ENCODE measurements at places on chromosomes 4 and X.

DNA sequence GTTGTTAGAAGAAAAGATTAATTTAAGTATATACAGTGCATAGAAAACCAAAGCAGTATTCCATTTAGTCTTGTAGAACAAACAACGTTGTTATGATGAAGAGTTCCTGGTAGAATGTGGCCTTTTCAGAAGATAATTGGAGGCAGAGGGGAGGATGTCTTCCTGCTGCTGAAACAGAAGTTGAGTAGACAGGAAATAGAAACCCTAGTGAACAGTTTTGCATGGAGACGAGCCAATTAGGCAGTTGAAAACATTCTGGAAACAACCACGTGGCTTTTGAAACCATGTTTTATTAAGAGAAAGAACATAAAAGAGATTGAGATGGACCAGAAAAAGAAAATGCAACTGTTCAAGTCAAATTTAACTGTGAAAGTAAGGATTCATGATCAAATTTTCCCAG is 325.2 kb downstream of the CAMK2D start:
- DNase-seq = no peak

DNA sequence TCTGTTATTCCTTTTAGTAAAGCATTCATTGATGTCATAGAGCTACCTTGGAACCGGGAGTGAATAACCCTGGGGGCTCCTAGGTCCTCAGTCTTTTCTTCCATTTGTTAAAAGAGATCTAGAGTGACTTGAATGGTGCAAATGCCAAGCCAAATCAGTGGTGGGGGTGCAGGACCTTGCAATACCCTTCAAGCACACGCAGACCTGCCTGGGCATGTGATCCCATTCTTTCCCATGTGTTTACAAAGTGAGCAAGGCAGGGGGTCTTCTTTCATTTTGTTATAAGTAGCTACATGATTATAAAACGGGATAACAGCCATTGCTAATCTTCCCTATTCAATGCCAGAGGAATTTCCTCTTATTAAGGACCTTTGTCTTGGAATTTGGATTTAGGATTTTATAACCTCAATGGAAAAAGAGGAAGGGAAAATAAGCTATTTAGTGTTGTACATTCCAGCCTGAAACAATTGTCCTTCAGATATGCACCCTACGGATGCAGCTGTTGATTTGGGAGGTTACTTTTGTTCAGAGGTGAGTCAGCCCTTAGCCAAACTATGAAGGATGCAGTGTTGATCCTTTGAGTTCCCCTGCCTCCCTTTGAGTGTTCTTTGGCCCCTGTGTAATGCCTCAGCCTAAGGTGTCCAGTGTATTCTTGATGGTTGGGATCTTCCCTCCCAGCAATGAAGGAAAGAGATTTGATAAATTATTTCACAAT is 623.8 kb upstream of the HTR2C start:
- no peak for DNase-seq

GRCh38 chr4:128517096-128517738 is 229.6 kb upstream of the PGRMC2 start:
- DNase-seq = no peak

GRCh38 chr4:70885174-70885573 is 17.0 kb upstream of the MOB1B start:
- no peak for DNase-seq

- DNase-seq = no peak
These were observed 39.0 kb downstream of the CCDC158 start for GRCh38 chr4:76381986-76382385.

DNA sequence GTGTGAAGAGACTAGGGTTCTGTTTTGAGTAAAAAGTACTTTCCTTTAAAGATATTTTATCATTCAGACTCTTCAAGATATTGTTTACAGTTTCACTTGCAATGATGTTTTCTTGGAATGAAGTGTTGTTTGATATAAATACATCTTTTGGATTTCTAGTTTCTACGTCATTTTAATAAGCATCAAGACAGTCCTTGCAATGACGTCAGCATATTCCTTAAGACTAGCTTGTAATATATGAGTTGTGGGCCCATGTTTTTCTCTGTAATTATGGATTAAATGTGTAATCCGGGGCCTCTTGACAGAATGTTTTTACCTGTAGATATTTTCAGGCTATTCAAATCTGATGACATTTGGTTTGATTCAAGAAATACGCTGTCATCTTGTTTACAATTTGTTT is 66.1 kb downstream of the RBMX2 start:
- no peak for DNase-seq

- DNase-seq = no peak
These were observed 161.9 kb downstream of the ZNF518B start for GRCh38 chr4:10295301-10295700.

GRCh38 chr4:83285055-83285407 is 433 bp upstream of the COQ2 start:
- DNase-seq = no peak

GRCh38 chr4:151888367-151888866 is 127.6 kb upstream of the GATB start:
- peak; percentile 19 for DNase-seq

- DNase-seq = no peak
These were observed 28.8 kb downstream of the CCNI start for GRCh38 chr4:77047037-77047436.

DNA sequence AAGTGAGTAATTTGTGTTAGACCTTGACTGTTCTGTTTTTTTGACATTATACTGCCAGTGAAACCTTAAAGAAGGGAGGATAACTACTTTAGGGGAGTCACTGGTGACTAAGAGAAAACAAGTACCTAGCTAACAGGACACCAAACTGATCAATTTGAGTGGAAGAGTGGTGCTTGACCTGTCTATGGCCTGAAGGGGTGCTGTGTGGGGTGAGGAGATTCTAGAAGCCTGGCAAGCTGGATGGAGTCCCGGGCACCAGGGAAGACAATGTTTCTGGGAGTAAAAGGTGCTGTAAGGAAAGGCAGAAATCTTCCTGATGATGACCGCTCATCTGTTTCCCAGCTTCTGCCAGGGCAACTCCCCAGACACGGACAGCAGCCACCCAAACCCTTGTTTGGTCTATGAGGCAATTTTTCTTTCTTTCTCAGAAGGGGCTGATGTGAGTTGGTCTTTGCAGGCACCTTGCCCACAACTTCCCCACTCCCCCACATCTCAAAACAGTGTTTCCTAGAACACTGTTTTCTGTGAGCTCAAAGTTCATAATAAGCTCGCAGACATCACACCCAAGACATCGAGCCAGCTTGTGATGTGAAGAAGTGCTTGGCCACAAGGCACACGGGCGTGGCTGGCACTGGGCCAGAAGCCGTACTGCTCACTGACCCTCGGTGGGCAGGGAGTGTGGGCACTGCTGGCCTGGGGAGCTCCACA is 4.6 kb downstream of the TXK start:
- peak; percentile 65 for DNase-seq

- DNase-seq = no peak
These were observed 282.2 kb upstream of the SLIT2 start for GRCh38 chr4:19969492-19969891.

DNA sequence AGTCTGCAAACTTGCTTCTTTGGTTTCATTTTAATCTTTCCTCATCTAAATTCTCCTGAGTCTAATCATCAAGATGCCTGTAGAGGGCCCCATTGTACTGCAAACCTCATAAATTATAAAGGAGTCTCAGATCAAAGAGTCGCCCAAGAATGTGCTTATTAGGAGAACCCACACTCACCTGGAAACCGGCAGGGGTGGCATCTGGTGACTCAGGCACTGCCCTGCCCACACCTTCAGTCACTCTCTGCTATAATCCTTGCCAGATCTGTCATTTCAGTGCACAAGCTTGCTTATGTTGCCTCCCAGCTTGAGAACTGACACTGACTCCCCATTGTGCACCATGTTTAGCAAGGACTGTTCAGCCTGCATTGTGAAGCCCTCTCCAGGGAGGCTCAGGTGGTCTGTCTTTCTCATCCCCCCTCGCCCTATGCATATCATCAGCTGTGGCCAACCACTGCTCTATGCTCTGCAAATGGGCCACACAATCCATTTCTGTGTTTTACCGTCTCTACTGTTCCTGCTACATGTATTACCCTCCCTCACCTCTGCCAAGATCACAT is 12.4 kb downstream of the EPGN start:
- DNase-seq = peak; percentile 37

GRCh38 chr4:174334628-174335027 is 50.9 kb downstream of the CEP44 start:
- no peak for DNase-seq

DNA sequence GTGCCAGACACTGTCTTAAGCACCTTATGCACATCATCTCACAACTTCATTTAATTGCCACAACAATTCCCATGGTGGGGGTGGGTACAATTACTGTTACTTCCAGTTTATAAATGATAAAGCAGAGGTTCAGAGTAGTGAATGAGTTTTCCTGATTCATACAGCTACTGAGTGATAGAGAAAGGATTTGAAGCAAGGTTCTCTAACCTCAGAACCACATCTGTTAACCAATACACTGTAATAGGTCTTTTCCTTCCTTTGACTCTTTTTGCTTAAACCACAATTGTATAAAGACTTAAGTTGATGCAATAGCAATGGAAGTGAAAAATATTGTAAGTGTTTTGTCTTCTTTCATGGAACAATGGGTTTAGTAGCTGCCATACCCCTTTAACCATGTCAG is 43.5 kb upstream of the PAK3 start:
- no peak for DNase-seq

DNA sequence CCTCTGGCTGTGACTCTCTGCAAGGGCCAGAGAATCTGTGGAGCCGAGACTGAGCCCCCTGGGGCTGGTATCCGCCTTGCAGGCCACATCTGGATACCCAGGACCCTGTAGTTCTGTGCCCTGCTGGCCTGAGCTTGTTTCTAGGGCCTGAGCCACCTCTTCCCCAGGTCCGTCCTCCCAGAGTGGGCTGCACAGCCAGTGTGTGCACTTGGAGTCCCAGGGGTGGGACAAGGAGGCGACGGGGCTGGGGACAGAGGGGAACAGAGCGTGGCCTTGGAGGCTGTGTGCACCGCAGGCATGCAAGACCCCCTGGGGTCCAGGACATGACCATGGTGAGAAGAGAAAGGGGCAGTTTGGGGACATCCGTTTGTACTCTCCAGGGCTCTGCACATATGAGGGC is 105.5 kb downstream of the SORCS2 start:
- DNase-seq = no peak

- no peak for DNase-seq
These were observed 15.6 kb downstream of the PJA1 start for GRCh38 chrX:69149466-69150280.

DNA sequence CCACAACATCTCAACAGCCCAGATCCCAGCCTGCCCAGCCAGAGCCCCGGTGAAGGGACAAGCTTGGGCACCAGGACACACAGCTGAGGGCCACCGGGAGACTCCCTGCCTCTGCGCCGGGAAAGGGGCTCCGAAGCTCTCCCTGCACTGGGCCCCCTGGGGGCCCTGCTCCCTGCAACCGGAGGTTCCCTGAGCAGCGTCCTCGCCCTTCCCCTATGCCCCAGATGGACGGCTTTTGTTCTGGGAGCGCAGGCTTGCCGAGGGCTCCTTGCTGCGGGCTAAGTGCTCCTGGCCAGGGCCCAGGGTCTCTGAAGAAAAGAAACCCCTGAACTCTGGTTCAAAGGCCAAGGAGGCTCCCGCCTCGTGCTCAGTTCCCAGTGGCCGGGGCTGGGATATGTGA is 899 bp upstream of the ZFP92 start:
- DNase-seq = no peak

DNA sequence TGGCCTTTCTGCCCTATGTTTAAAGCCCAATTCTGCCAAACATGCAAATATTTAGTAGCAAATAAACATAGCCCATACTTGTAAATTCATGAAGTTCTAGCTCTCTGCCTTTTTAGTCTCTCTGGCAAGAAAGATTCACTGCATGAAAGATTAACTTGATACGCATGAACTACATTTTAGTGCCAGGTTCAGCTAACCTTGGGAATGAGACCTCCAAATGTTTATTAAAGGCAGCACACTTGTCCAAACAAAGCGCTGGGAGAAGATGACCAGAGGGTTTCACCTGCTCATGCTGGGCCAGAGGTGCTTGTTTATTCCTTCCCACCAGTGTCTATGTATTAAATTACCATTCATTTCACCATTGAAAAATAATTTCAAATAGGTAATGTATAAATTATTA is 44.5 kb upstream of the IL1RAPL1 start:
- no peak for DNase-seq

DNA sequence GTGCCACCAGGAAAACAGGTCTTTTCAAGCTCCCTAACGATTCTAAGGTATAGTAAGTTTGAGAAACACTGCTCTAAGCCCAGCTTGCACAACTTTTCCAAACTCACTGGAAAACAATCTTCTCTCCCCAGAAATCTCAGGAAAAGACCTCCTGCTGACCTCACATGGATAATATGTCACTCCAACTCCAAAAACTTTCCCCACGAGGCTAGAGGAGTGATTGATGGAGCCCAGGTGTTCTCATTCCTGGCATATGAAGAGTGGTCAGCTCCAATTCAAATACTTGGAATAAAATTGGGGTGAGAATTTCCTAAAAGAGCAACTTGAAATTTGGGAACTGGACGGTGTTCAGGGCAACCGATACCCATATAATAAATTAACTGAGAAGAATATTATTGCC is 299.9 kb downstream of the PPP4R3C start:
- no peak for DNase-seq

DNA sequence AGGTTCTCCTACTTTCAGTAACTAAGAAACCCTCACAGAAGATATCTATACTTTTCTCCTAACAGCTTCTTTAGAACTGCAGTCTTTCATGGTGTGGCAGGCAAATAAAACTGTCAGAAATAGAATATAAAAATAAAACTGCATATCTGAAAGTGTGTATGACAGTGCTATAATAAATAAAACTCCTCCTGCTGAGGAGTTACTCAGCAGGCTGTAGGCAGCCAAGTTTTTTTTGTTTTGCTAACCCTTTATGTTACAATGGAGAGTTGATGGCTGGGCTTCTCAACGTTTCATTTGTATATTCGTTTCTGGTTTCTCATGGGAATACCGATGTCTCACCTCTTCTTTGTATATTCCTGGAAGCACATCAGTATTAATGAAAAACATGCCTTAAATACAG is 18.2 kb upstream of the UGT2B10 start:
- DNase-seq = no peak

GRCh38 chr4:3679071-3679825 is 86.9 kb upstream of the ADRA2C start:
- DNase-seq = no peak

DNA sequence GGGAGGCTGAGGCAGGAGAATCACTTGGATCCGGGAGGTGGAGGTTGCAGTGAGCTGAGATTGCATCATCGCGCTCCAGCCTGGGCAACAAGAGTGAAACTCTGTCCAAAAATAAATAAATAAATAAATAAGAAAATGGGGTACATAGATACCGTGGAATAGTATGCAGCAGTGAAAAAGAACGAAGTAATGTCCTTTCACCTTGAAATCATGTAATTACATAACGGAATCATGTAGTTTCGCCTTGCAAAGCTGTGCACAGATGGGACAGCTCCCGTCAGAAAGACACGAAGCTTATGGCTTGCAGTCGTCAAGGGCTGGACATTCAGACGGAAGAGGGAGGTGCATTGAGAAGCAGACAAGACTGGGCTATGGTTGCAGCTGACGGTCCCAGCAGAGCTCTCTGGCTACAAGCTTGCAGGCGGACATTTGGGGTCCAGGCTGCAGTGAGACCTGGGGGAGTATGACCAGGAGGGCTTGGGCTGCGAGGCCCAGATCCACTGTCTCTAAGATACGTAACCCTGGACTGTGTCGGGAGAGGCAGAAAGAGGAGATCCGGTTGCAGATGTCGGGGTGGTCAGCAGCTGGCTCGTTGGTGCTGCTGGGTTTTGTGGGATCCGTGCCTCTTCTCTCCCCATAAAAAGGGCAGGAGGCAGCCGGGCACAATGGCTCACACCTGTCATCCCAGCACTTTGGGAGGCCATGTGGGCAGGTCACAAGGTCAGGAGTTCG is 6.2 kb upstream of the P2RY8 start:
- peak; percentile 12 for DNase-seq

GRCh38 chrX:48487362-48487798 is 11.4 kb downstream of the FTSJ1 start:
- no peak for DNase-seq

Measured in activated T-cell treated with anti-CD3 and anti-CD28 coated beads, Interleukin-2, amount 50 U/mL, for 48 hours (primary cell).